Hematopoietic multipotent progenitor cell treated with erythropoietin and hydrocortisone succinate and interleukin-3 and kit ligand, for 17 days (in vitro differentiated cells): ENCODE measurements at places on chromosomes 12 and 14.

DNA sequence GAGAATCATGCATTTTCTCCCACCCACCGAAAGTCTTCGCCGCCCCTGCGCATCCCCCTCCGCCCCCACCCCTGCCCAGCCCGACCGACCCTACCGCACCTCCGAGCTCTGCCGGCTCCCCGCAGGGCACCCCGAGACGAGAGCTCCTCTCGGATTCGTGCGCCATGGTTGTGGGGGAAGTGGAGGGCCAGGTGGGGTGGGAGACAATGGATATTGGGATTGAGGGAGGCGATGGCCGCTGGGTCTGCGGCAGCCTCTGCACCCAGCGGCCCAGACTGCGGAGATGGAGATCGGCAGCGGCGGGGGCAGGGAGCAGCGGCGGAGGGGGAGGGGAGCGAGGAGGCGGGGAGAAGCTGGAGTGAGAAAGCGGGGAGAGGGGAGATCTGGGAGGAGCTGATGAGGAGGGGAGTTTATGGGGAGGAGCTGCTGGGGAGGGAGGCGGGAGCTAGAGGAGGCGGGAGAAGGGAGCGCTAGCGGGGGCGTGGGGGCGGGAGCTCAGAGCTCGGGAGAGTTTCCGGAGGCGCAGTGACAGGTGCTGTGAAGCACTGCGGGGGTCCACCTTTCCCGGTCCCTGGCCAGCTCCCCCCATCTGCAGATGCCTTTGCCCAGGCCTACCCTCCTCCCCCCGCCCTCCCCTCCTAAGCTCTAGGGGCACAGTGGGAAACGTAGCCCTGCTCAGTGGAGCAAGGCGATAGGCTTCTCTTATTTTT, at the start of gene SALL2:
Gene SALL2, minus strand, starts transcription at position 385 of the 710 bp plus-strand sequence. Its CDS starts 219 bp downstream, at position 166.
- no peak for DNase-seq

GRCh38 chr12:63103494-63104131, 47.4 kb downstream of the AVPR1A start:
- peak; percentile 8 for DNase-seq

DNA sequence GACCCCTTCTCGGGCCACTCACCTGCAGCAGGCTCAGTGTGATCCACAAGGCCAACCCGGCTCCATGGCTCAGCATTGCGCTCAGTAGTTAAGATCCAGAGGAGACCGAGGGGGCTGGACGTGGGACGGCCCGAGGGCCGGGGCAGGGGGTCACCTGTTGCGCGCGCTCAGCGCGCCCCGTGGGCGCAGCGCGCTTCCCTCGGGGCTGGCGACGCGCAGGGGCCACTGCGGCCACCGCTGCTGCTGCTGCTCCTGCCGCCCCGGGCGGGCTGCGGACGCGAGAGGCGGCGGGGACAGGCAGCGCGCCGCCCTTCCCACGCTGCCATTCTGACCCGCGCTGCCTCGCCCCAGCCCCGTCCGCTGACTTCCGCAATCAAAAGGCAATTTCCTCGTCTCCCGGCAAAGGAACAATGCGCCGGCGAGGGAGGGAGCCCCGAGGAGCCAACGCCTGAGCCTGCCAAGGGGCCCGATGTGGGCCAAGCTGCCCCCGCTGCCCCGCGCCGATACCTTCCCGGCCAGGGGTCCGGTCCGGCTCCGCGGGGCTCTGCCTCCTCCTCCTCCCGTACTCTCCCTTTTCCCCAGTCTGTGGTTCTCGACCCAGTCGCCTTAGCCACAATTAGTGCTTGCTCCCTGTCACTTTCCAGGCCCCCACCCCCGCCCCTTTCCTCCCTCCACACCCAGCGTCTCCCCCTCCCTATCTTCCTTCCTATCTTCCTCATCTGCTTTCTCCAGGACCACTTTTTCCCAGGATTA, 27.3 kb downstream of the PTPRB start:
- no peak for DNase-seq

GRCh38 chr12:10179776-10180181, 947 bp downstream of the TMEM52B start:
- DNase-seq, result no peak

GRCh38 chr12:89707703-89708564, 704 bp downstream of the ATP2B1 start:
- peak; percentile 35 for DNase-seq

GRCh38 chr12:120693848-120694247, 6.9 kb downstream of the MLEC start:
- DNase-seq, result no peak

DNA sequence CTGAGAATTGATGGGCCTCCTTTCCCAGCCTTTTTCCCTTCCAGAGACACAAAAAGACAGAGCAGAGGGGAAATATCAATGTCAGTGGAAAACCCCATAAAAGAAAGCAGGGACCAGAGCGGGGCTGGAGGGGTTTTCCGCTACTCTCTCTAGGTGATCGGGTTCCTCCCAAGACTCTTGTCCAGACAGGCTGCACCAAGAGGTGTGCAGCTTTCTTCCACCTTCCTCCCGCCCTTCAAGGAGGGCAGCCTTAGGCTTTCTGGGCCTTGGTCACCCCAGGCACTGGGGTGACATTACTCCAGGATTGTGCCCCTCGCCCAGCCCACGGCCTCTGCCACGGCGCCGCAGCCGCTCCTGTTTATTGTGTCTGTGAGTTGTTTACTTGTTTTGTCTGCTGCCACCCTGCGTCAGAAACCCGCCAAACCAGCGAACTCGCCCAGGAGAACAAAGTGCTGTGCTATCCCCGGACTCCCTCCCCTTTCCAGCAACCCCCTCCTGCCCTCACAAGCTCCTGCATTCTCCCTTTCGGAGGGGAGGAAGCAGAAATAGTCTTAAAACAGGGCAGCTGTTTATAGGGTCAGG, 6.7 kb upstream of the HOXC6 start:
- DNase-seq, result no peak

DNA sequence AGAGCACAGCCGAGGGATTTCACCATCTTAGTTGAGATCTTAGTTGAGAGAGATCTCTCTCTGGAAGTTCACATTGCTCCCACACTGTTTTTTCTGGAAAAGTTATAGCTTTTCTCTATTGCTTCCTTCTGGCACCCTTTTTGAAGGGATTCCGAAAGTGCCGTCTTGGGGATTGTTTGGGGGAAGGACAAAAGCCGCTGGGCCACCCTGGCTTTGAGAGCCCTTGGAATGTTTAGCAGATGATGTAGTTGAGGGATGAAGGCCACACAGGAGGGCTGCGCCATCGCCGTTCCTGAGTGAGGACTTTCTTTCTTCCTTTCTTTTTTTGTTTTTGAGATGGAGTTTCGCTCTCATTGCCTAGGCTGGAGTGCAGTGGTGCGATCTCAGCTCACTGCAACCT, 17.7 kb downstream of the PLEKHG3 start:
- DNase-seq, result no peak
